NCI-H1694 treated with DMSO at 0.1 percent for 48 hours (cell line): ENCODE measurements at places on chromosomes 12 and 14.
A peak's percentile ranks its signal among the peaks of the same experiment; 100 is the strongest.

DNA sequence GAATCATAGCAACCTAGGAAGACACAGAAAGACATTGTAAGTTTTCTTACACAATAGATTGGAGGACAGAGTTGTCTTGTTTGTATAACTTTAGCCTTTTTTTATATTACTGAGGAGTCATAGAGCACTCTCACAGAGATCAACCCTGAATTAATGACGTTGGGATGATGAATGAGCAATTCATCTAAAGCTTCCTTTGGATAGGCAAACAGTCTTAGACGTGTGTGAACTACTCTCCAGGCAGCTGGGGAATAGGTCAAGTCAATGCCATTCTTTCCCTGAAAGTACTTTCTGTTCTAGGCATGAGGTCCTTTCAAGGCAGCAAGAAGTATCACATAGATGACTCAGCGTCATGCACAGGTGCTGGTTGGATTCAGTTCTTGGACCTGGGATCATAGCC, 369.1 kb upstream of the NOVA1 start:
- DNase-seq, result no peak

GRCh38 chr12:31533470-31533869, 57.5 kb downstream of the DENND5B start:
- no peak for DNase-seq

DNA sequence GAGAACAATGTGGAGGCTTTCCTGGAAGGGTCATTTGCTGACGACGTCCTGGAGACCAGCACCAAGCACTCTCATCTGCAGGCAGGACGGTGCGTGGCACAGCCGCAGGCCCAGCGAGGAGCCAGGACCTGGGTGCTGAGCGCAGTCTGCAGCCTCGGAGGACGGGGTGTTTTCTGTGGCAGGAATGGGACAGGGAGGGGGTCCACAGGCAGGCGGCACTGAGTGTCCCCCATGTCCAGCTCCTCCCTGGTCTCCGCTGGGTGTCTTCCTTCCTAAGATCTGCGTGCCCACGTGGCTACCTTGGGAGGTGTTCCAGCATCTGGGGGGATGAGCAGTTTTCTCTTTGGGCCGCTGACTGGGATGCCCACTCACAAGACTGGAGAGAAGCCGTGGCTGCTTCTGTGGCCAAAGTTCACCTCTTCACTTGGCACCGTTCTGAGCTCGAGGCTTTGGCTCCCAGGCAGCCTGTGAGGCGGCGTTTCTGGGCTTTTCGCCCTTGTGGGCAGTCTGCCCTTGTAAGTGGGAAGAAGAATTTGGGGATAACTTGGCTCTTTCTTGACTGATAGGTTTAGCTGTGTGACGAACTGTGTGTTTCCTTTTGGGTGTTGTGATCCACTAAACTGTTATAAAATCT, 72.2 kb downstream of the NOC4L start:
- no peak for DNase-seq

- DNase-seq, result no peak
Observed at GRCh38 chr12:13454991-13455777, 258.7 kb downstream of the EMP1 start.

DNA sequence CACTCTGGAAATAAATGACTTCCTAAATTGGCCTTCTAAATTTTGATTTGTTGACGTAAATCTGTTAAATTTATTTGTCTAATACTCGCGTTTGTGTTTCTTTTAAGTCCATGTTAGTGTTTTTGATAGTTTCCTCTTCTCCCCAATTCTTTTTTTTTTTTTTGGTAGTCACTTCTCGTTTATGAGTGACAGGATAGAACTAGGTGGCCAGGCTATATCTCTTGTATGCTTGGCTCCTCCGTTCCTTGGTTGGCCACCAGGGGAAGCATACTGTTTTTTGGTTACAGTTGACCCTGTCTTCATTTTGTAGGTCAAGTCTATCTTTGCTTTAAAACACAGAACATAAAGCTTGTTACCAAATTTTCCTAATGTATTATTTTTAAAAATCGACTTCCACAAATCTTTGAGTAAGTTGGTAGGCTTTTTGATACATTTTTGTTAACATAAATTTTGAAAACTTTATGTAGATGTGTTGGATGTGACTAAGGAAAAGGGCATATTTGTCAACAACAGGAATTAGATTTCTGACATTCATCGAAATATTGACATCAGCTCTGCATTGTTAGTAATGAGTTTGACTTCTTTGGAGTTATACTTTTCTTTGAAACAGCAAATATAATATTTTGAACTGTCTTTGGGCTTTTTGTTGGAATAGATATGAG, 2.2 kb downstream of the RCOR1 start:
- DNase-seq, result peak; percentile 89
